AG10803 (cell line): ENCODE measurements at places on chromosomes 11 and 22.

GRCh38 chr22:44608597-44609399 lies 93.2 kb upstream of the PRR5 start:
- DNase-seq = no peak

GRCh38 chr22:45966320-45966894 lies 10.6 kb downstream of the WNT7B start:
- DNase-seq = no peak

GRCh38 chr11:119590651-119591351 lies 138.2 kb downstream of the NECTIN1 start:
- no peak for DNase-seq

DNA sequence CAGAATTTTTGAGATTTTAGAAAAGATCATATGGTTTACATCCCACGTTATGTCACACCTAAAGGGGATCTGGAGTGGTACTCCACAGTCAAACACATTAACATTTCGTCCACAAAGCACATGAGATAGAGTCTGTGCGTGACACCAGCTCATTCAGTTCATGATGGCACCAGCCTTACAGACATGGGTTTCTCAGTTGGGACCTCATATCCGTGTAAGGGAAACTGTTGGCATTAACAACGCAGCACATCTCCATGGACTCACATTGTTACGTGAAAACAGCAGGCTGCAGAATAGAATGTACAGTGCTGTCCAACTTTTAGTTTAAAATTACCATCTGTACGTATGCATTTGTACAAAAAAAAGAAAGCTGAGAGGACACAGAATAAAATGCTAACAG lies 14.0 kb downstream of the RIC8A start:
- DNase-seq = no peak

GRCh38 chr11:41284354-41284753 lies 175.1 kb downstream of the LRRC4C start:
- DNase-seq = no peak

DNA sequence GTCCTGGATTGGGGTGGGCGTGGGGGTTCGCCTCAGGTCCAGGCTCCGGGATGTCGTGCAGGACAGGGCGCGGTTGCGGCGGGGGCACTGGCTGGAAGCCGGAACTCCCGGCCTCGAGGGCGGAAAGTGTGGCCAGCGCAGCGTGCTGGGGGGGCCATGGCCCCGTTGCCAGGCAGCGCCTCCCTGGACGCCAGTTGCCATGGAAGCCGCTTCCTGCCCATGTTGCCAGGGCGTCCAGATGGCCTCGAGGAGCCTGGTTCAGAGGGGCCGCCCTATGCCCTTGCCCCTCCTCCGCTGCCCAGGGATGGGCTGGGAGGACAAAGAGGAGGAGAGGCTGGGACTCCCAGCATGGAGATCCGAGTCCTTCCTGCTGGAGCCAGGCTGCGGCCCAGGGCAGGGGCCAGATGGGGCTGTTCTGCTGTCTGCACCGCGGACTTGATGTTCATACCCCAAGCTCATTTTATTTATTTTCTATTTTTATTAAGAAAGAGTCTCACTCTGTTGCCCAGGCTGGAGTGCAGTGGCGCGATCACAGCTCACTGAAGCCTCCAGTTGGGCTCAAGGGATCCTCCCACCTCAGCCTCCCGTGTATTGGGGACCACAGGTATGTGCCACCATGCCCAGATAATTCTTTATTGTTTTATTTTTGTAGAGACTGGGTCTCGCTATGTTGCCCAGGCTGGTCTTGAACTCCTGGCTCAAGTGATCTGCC lies 4.6 kb upstream of the CCDC188 start:
- peak; percentile 59 for DNase-seq

GRCh38 chr11:14768526-14769188 lies 123.4 kb downstream of the CYP2R1 start:
- DNase-seq = no peak

GRCh38 chr11:87974797-87975196 lies 200.4 kb downstream of the RAB38 start:
- DNase-seq = no peak

DNA sequence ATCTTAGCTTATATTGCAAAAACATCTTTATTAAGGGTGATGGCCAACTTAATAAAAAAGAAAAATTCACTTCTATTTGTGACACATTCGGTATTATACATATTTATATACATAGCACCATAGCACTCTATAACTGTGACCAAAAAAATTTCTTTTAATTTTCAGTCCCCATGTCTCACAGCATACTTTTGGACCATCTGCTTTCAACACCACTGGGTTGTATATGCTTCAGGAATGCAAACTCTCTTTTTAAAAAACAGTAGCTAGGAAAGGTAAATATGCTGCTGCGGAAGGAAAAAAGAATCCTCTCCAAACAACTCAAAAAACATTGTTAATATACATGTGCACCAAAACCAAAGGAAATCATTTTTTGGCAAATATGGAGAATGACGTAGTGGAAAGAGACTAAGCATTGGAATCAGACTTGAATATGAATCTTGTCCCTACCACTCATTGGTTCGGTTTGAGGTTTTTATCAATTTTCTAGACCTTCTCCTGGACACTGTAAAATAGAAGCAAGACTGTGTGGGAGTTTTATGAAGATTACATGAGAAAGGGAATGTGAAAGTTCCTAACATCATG lies 227.9 kb downstream of the BLID start:
- no peak for DNase-seq

- DNase-seq = no peak
Measured at GRCh38 chr22:39090426-39091064, 6.5 kb upstream of the APOBEC3H start.

GRCh38 chr11:133947321-133947756 lies 9.4 kb downstream of the IGSF9B start:
- peak; percentile 32 for DNase-seq

DNA sequence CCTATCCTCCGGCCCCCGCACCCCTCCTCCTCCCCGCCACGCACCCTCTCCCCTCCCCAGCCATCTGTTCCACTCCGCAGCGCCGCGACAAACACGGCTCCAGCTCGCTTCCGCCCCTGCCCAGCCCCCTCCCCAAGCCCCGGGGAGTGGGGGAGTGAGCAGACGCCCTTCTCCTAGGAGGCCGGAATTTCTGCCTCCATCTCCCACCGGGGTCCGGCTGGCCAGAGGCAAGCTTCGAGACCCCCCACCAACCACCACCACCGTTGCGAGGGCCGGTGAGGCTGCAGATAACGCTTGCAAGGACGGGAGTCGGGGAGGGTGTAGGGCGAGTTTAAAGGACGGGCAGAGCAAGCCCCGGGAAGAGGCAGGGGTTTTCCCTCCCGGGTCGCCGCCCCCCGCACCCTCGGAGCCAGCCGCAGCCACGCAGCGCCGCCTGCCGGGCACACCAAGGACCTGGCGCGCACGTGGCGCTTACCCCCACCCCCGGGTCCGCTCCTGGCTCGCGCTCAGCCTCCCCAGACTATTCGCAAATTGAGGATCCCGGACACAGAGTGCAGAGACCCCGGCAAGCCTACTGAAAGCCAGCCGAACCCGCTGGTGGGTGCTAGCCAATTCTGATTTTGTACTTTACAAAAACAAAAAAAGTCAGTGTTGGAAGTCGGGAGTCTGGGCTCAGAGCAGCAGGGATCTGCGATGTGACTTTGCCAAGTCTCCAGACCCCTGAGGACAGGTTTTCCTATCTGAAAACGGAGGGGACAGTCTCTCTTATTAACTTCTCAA lies 22.6 kb downstream of the RTN4RL2 start:
- no peak for DNase-seq

DNA sequence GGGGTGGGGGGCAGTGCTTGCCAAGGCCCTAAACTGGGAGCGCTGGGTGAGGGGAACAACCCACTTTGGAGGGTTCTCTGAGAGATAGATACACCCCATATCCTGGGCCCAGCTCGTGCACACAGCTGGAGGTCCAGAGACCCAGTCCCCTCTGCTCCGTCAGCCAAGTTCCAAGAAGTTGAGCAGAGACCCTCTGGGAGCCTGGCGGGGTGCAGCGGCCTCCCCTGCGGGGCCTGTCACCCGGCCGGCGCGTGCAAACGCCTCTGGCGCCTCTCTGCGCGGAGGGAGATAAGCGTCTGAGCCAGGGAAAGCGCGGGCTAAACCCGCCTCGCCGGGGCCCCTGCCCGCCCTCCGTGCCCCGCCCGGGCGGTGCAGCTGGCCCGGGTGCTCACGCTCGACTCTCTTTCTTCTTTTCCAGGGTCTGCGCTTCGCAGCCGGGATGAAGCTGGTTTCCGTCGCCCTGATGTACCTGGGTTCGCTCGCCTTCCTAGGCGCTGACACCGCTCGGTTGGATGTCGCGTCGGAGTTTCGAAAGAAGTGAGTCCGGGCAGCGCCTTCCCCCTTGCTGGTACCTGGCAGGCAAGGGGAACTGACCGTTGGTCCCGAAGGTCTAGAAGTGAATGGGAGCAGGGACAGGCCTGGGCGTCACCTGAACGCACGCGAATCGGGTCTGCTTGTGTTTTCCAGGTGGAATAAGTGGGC lies 540 bp downstream of the ADM start:
- DNase-seq = peak; percentile 25

DNA sequence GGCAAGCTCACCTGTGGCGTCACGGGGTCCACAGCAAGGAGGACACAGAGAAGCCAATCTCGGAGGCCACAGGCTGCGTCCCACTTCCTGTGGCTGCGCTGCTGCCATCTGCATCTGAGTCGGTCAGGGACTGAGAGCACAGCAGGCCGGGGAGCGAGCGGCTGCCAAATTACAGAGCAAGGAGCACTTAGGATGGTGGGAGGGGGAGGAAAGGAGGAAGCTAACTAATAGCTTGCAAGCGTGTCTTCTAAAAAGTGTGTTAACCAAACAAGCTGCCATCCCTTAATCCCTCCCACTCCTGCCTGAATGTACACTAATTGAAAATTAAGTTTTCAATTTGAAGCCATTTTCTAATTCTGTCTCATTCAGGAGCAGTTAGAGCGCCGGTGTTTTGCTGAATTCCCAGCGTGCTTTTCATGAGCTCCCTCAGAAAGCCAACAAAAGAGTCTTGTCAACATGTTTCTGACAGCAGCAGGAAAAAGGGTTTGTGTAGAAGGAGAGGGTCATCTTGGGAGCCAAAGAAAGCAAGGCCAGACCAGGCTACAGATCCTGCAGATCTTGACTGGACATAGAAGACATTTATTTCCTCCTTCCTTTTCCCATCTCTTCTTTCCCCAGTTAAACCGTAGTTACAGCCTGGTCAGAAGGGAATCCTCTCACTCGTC lies 42.4 kb upstream of the API5 start:
- DNase-seq = no peak

- DNase-seq = peak; percentile 72
Measured at GRCh38 chr11:103031834-103032233, 60.1 kb downstream of the DCUN1D5 start.

GRCh38 chr11:63917692-63918506 lies 935 bp upstream of the RCOR2 start:
- DNase-seq = peak; percentile 51

GRCh38 chr22:38070250-38070921 lies 13.2 kb downstream of the PICK1 start:
- no peak for DNase-seq

DNA sequence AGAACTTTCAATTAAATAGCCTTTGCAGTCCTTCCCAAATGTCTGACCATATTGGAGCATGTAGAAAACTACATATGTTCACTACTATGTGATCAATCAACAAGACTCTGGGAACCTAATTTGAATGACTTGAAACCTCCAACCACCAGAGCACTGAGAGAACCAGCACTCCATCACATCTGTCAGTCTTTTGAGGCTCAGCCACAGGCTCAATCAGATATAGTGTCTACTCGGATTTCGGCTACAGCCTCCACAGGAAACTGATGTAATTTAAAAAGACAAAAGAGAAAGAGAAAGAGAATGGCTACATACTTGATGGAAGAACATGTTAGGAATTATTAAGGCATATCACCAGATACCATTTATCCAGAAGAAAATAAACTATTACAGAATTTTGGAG lies 859.0 kb downstream of the FAM181B start:
- no peak for DNase-seq

DNA sequence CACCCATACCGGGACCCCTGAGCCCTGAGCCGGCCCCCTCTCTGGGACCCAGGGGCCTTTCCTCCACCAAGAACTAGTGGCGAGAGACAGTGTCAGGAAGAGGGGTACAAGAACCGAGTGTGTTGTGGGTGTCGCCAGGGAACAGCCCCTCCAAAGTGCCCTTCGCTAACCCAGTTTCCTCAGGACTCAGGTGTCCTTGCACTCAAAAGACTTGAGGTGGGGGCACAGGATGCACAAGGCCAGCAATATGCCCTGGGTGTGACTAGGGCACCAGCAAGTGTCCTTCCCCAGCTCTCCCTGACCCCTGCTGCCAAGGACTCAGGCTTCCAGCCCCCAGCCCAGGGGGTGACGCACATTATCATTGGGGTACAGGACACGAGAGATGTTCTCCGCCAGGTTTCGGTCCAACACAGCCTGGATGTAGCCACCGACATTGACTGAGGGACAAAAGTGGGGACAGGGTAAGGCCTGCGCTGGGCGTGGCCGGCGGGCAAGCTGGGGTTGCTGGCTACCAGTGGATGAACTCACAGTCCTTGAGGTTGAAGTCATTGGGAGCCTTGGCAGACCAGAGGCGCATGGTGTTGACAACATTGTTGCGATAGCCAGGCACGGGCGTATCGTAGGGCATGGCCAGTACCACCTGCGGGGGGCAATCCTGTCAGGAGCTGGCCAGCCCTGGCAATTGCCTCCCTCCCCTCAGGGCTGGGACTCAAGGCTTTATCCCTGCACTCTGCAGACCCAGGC lies 4.7 kb downstream of the PYGM start:
- no peak for DNase-seq

GRCh38 chr11:14413307-14414069 lies 54.5 kb upstream of the RRAS2 start:
- DNase-seq = peak; percentile 88

GRCh38 chr22:45212992-45213751 lies 27.5 kb downstream of the KIAA0930 start:
- DNase-seq = peak; percentile 58

DNA sequence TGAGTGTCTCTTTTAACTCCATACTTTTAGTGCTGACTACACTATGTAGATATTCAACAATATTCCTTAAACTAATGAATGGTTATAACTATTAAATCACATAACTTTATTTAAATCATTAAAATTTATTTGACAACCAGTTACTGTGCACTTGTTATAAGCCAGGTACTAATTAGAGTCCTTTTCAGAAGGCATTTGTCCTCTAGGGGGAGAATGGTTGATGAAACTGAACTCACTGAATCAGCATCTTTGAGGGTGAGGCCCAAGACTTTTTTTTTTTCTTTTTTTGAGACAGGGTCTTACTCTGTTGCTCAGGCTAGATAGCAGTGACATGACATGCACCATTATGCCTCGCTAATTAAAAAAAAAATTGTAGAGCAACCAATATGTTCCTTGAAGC lies 515.6 kb upstream of the CCDC90B start:
- DNase-seq = no peak

DNA sequence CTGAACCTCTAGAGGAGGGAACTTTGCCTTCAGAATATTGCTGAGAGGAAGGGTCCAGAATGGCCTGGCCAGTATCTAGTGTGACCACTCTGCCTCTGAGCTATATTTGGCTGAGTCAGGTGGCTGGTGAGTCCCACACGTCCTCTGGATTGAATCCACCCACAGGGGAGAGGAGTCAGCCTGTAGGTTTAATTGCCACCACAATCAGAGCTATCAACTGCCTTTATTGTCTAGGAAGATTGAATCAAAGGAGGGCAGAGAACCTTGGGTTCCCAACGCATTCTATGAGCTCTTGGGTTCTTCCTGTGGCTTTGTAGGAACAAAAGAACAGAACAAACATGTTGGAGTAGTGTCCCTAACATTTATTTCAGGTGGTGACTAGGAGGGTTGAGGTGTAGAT lies 67.7 kb downstream of the ST3GAL4 start:
- no peak for DNase-seq

- peak; percentile 58 for DNase-seq
Measured at GRCh38 chr22:40363059-40363458, 7.3 kb upstream of the SGSM3 start.

GRCh38 chr22:30285846-30286200 lies 3.5 kb downstream of the CASTOR1 start:
- no peak for DNase-seq
